ENCODE measurements at places on chromosomes 1 and 21.

- DNase-seq: no peak
Measured at GRCh38 chr21:42554251-42554961, 40.8 kb downstream of the SLC37A1 start.

- no peak for DNase-seq
Measured at GRCh38 chr1:208997726-208998312, 585.7 kb upstream of the CAMK1G start.

GRCh38 chr1:119080586-119080985 lies 59.9 kb downstream of the WARS2 start:
- DNase-seq: no peak

DNA sequence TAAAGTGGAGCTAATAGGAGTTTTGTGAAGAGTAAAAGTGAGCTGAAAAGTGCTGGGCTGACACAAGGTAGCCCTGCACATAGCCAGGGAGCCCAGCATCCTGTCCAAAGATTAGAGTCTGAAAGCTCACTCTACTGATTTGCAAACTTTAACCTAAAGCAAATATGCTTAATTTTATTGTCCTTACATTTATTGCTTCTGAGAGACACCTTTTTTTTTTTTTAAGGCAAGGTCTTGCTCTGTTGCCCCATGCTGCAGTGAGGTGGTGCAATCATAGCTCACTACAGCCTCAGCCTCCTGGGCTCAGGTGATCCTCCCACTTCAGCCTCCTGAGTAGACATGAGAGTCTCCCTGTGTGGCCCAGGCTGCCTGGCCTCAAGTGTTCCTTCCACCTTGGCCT lies 16.5 kb downstream of the MGST3 start:
- no peak for DNase-seq

- no peak for DNase-seq
Measured at GRCh38 chr1:183186841-183187240, 777 bp downstream of the LAMC2 start.

DNA sequence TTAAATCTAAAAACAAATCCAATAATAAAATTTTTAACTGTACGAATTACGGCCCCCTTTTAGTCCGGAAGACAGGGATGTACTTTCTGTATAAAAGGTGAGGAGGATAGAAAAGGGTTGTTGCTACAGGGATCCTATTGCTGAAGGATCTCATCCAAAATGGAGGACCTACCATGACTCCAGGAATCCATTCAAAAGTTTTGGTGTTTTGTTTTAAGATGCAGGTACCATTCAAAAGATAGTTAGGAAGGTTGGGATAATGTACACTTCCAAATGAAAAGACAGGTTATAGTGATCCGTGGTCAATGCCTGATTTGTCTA lies 1.3 kb upstream of the ENAH start:
- no peak for DNase-seq

DNA sequence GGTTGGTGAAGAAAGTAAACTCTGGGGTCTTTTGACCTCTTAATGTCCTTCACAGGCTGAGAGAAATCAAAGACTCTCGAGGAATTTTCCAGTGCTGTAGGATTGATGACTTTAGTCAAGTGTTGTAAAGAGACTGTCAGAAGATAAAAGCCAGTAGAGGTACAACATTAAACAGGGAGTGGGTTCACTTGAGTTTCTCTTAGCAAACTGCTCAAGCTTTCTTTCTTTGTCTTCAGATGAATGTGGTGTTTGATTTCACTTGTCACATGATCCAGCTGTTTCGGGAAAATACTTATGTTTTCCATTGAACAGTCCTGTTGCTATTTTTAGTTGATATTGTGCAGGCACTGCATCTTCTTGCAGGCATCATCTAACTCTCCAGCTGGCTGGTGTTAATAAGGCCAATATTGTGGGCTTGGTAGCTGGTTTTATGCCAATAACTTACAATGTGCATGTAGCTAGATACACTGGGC lies 45.6 kb downstream of the XCL2 start:
- DNase-seq: no peak

GRCh38 chr1:231818337-231818736 lies 191.7 kb downstream of the DISC1 start:
- DNase-seq: no peak

DNA sequence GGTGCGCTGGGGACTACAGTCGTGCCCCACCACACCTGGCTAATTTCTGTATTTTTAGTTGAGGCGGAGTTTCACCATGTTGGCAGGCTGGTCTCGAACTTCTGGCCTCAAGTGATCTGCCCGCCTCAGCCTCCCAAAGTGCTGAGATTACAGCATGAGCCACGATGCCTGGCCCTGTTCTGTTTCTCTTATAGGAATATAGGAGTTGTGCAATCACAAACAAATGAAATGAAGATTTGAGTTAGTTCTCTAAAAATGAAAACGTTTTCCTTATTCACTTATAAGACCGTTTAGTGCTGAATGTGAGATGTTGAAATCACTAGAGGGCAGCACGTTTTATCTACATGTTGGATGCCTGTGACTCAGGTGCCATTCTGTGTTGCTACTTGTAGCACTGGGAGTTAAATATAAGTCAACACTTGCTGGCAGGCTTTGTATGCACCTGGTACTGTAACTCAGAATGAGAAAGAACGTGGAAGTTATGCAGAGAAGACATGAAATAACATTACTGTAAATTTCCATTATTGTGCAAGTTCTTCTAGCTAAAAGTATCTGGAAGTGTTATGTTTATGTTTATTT lies 45.8 kb downstream of the MIGA1 start:
- DNase-seq: no peak

DNA sequence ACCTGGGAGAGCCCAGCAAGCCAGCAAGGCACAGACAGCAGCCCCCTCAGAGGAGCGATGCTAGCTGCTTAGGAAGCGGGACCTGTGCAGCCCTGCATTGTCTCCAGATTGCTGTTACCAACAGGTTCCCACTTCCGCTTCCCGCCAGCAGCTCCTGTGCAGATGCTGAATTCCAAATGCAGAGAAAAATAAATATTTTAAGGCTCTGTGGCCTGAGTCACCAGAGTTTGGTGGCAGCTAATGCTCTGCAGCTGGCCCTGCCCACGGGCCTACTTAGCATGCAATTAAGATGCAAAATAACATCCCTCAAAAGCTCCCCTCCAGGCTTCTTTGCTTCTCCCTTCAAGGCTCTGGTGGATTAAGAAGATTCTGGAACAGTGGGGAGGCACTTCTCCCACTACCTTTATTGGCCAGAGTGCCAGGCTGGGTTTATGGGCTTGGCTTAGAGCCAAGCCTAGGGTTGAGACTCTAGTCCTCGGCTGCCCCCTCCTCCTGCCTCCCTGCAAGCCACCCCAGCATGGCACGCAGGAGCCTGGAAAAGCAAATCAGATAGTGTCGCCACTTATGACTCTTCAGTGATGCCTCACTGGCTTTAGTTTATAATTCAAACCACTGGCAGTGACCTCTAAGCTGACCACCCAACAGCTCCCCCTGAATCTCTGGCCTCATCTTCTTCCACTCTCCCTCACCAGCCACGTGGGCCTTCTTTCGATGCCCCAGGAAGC lies 207.1 kb upstream of the ZC3H12A start:
- no peak for DNase-seq

- no peak for DNase-seq
Measured at GRCh38 chr1:172273647-172274396, 146.7 kb upstream of the C1orf105 start.

- no peak for DNase-seq
Measured at GRCh38 chr1:3730543-3731247, 21.6 kb upstream of the CCDC27 start.

- DNase-seq: no peak
Measured at GRCh38 chr1:204714861-204715511, 29.4 kb upstream of the LRRN2 start.

DNA sequence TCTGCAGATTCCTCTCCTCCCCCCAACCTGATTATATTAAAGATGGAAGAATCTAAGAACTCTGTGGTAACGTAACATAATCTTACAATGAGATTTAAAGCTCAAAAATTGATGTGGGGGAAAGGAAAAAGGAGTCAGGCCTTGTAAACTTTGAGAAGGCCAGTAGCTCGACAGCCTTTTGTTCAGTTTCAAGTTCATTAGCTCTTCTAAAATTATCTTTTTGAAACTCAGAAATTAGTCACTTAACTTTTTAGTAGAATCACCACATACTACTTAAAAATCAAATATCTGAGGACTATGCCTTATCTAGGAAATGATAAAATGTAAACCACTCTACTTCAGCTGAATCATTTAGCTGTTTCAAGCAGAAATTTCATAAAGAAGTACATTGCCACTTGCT lies 996.2 kb downstream of the AMY1C start:
- no peak for DNase-seq

DNA sequence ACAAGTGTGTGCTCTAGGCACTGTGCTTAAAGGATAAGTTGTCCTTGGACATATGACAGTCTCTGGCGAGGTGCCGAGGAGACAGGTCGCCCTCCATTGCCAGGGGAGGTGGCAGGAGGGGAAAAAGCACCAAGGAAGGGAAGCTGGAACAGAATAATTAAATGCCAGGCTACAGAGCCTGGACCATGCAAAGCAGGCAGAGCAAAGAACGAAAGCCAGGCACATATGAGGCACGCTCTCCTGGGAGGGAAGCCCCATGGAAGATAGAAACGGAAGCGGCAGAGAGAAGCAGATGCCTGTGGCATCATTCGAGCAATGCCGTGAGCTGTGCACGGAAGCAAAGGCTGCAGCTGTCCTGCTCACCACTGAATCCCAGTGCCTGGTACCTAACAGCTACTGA lies 91.2 kb downstream of the JAK1 start:
- DNase-seq: no peak

- no peak for DNase-seq
Measured at GRCh38 chr21:37000381-37000780, 6.1 kb upstream of the RIPPLY3 start.

DNA sequence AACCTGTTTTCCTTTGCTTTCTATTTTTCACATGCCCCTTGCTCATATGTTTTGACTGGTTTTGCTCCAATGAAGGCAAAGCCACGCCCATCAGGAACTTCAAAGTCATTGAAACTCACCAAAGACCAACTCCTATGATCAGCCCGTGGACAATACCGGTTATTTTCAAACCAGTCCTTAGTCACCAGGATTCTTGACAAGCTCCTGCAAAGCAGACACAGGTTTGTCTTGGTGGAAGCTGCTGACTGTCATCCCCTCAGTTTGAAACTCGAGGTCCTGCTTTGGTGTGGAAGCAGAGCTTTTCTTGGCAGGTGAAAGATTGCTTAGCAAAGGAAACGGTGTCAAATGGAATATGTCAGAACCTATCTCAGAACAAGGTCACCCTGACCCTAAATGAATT lies 384.7 kb upstream of the CXADR start:
- no peak for DNase-seq

DNA sequence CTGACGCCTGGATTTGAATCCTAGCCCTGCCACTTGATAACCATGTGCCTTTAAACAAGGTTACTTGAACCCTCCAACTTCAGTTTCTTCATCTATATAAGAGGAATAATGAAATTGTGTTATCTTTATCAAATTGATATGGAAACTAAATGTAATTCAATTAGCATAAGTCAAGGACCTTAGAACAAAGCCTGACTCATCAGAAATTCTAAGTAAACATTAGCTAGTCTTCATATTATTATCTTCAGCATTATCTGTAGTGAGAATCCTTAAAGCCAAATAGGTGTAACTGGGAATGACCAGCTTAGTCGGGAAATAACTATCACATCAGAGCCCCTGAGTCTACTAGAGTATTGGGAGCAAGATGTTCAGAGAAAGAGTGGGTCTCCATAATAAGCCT lies 6.6 kb downstream of the SELL start:
- no peak for DNase-seq

DNA sequence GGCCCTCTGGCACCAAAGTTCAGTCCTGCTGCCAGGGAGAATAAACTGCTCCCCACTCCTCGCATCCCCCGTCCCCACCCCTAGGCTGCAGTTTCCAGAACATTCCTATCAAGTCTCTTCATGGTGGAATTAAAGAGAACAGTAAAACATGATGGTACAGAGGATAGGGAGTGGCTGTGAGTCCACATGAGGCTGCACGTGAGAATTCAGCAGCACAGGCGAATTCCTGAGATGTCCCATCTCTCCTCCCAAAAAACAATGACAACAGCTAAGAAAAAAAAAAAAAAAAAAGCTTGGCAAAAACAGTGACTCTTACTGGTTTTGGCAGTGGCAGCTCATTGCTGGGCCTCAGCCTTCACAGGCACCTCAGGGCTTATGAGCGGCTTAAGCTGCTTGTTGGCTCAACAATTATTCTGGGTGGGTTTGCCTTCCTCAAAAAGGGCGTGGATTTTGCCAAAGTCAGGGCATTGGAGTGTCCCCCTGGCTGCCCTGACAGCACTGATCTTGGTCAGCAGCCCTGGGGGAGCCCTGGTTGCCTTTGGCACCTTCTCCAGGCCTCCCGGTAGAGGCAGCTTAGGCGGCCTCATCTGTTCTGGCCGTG lies 5.7 kb upstream of the IFFO2 start:
- DNase-seq: no peak

DNA sequence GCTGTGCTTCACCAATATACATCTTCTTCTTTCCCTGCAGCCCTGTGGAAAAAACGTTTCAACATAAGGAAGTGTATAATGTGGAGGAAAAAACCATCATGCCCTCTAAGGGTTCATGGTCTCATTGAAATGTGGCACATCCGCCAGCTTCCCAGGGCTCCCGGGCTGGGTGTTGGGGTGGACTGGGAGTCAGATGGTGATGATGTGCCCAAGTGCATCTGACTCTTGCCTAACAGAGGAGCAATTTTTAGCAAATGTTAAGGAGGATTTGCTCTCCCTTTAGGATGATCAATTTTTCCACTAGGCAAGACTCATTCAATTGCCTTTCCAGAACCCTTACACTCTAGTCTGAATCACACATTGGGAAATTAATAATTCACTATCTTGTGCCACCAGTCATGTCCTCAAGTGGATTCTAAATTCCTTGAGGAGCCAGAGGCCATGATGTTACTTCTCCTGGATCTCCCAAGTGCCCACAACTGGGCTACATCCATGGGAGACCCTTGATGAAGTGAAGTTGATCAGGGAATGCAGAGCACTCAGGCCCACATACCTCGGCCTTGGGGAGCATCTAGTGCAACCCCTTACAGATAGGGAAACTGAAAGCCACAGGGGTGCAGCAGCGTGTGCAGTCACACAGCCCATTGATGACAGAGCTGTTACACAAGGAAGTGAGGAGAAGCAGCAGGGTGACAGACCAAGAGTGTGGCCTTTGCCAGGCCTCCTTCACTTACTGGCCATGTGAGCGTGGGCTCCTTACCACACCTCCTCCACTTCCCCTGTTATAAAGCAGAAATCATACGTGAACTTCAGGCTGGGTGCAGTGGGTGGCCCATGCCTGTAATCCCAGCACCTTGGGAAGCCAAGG lies 100.0 kb upstream of the SLC44A3 start:
- no peak for DNase-seq

DNA sequence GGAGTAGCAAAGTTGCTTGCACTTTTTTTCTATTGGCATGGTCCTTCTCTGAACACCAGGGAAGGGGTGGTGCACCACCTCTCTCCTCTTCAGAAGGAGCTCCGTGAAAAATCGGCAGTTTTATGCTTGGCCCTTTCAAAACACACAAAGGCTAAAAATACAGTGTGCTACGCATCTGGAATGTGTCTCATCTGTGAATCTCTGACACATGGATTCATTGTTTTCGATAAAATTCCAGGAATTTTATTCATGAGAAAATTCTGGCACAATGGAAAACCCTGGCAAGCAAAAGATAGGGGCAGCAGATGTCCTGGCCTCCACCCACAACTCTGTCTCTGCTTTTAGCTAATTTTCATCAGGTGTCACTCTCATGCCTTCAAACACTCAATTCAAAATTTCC lies 42.9 kb downstream of the ERG start:
- no peak for DNase-seq

GRCh38 chr1:68141071-68142021 lies 90.9 kb upstream of the DIRAS3 start:
- no peak for DNase-seq
